ENCODE measurements at places on chromosomes 3 and 15.

GRCh38 chr3:113844622-113845222, 6.1 kb downstream of the GRAMD1C start:
- H3K27me3 ChIP-seq, result no peaks in the 10 kb centered on the region
- no peak overlapping the region for H3K27ac ChIP-seq
- H3K4me3 ChIP-seq, result no peak overlapping the region
- no peaks in the 10 kb centered on the region for H3K36me3 ChIP-seq

DNA sequence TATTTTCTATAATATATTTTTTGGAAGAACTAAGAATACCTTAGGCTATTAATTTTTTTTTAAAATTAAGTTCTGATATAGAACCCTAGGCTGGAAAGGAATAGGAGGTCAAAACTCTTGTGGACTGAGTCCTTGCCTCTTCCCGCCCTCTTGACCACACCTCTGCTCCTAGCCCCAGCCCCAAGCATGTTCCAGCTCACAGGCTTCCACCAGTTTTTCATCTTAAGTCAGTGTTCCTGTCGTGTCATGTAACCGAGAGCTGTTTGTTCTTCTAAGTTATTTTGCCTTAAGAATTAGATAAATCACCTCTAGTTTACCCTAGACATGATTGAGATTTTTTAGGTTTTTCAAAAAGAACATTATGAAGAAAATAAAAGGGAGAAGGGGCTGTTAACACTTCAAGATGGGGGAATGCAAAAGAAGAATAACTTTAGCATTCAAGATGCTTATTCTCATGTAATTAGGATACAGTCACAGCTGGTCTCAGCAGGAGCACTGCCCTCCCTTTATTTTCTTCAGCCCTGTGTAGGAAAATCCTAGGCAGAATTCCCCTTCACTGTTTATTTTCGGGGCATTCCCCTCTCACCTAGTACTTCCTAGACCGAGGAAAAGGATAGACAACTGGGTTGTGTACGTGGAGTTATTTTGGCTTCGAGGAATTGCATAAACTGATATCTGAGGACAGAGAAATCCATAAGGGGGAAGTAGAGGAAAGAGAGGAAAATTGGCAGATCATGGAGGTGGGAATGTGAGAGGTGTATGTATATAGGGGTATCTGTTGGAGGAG, 110.2 kb downstream of the CMSS1 start:
- H3K27me3 ChIP-seq, result no peaks in the 10 kb centered on the region
- no peak for DNase-seq
- no peaks in the 10 kb centered on the region for H3K4me1 ChIP-seq
- no peaks in the 10 kb centered on the region for H3K36me3 ChIP-seq

- no peaks in the 10 kb centered on the region for H3K36me3 ChIP-seq
- H3K27me3 ChIP-seq, result no peaks in the 10 kb centered on the region
- peaks cover 3% of the 10 kb centered on the region for H3K4me1 ChIP-seq
- DNase-seq, result no peak
Observed at GRCh38 chr15:95558131-95558530, 772.4 kb upstream of the NR2F2 start.

DNA sequence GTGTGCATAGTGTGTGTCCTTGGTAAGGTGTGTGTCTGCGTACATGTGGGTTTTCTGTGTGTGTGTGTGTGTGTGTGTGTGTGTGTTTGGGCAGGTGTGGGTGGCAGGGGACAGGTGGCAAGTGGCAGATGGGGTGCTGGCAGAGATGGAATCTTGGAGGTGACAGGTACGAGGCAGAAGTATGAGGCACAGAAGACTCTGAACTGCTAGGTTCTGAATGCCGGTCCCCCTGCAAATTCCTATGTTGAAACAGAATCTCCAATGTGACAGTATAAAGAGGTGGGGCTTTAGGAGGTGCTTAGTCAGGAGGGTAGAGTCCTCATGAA, 29.8 kb downstream of the SRPRB start:
- no peaks in the 10 kb centered on the region for H3K27me3 ChIP-seq
- DNase-seq, result no peak
- no peaks in the 10 kb centered on the region for H3K4me1 ChIP-seq
- H3K27ac ChIP-seq, result no peak overlapping the region
- no peaks in the 10 kb centered on the region for H3K36me3 ChIP-seq
- no peak overlapping the region for H3K4me3 ChIP-seq

DNA sequence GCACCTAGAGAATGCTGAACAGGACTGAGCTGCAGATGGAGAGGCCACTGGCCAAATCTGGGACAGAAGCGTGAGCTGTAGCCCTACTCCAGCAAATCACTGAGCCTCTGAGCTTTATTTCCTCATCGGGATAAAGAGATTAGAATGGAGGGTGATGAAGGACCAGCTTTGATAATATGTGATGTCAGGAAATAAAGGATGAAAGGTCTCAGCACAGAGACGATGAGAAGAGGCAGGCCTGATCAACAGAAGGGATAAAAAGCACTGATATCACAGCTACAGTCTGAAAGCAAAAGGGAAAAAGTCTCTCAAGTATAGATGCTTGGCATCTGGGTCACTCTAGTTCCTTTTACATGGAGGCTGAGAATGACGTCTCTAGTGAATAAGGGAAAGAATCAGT, 70.0 kb downstream of the DHX30 start:
- H3K36me3 ChIP-seq, result peaks cover 25% of the 10 kb centered on the region
- no peaks in the 10 kb centered on the region for H3K27me3 ChIP-seq
- H3K4me1 ChIP-seq, result no peaks in the 10 kb centered on the region
- H3K4me3 ChIP-seq, result no peak overlapping the region
- no peak for DNase-seq

DNA sequence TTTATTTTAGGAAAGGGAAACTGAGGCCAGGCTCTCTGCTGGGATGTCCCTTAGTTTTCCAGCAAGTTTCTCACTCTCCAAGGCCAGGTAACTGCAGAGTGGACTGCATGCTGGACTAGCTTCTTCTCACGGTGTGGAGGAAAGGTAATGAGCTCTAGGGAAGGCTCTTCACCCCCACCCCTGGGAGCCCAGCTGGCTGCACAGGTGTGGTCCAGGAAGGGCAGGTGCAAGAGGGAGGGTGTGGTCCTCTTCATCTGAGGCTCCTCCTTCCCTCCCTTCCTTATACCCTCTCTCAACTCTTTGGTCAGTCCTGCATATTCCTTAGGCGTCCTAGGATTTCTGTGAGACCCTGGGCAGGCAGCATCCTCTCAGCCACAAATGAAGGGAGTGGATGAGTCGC, 33.9 kb downstream of the RNU5B-1 start:
- no peak overlapping the region for H3K27ac ChIP-seq
- no peaks in the 10 kb centered on the region for H3K27me3 ChIP-seq
- no peaks in the 10 kb centered on the region for H3K4me1 ChIP-seq

GRCh38 chr15:25721605-25721955, 141.5 kb downstream of the ATP10A start:
- no peaks in the 10 kb centered on the region for H3K4me1 ChIP-seq
- no peak overlapping the region for H3K4me3 ChIP-seq
- DNase-seq, result no peak
- no peak overlapping the region for H3K27ac ChIP-seq
- no peaks in the 10 kb centered on the region for H3K36me3 ChIP-seq

DNA sequence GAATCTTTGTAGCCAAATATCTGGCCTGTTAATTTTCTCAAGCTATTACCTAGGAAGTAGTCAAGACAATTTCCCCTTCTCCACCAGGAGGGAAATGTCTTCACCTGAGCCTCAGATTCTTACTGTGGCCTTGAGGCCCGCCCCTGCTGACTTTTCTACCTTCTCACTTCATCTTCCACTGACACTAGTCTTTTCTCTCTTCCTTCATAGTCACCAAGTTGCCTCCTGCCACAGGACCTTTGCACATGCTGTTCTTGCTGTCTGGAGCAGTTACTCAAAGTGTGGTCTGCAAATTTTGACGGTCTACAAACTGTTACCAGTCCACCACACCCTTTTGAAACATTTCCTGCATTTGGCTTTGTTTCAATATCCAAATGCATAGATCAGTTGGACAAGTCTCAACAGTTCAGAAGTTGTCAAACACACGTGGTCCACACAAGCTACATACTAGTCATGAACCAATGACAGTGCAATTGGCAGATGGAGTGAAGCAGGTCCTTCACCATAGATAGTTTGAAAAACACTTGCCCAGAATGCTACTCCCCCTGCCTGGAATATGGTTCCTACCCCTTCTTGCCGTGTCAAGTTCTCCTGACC, 100.5 kb downstream of the OSBPL10 start:
- no peak overlapping the region for H3K27ac ChIP-seq
- no peaks in the 10 kb centered on the region for H3K4me1 ChIP-seq
- no peak for DNase-seq
- no peak overlapping the region for H3K4me3 ChIP-seq

GRCh38 chr15:92638291-92638708, 17.3 kb downstream of the FAM174B start:
- no peak overlapping the region for H3K4me3 ChIP-seq
- peak overlapping the region; percentile 85 for H3K27ac ChIP-seq
- DNase-seq, result no peak
- H3K4me1 ChIP-seq, result peaks cover 16% of the 10 kb centered on the region
- no peaks in the 10 kb centered on the region for H3K27me3 ChIP-seq

DNA sequence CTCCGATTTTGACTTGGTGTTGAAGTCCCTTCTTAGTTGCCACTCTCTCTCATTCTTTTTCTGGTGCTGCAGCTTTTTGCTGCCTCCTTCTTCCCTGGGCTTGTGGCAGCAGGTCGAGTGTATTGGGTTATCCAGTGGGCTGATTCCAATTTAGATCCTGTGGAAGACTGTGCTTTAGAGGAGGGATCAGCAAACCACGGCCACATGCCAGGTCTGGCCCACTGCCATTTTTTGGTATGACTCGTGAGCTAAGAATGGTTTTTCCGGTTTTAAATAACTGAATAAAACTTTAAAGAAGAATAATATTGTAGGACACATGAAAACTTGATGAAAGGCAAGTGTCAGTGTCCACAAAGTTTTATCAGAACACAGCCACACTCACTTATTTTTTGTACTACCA, 330.5 kb downstream of the ROBO2 start:
- H3K4me1 ChIP-seq, result no peaks in the 10 kb centered on the region
- H3K27me3 ChIP-seq, result no peaks in the 10 kb centered on the region
- no peak for DNase-seq
- no peak overlapping the region for H3K27ac ChIP-seq
- no peak overlapping the region for H3K4me3 ChIP-seq

GRCh38 chr3:111605493-111605892, 10.3 kb upstream of the ZBED2 start:
- no peaks in the 10 kb centered on the region for H3K36me3 ChIP-seq
- no peak for DNase-seq
- H3K27ac ChIP-seq, result no peak overlapping the region
- H3K4me1 ChIP-seq, result no peaks in the 10 kb centered on the region
- no peaks in the 10 kb centered on the region for H3K27me3 ChIP-seq

DNA sequence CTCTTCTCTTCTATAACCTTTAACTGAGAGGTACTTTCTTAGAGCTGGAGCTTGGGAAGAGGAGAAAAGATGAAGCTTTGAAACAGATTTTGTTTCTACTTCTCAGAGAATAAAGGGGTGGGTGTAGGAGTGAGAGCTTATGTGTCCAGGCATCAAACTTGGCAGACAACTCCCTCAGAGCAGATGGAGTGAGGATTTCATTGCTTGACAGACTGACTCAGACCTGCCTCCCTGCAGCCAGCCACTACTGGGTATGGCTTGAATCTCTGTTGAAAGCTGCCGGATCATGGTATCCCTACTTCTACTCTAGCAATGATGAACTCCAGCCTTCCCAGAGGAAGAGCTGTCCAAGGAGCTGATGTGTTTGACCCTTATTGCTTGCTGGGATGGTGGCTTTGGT, 36.7 kb downstream of the SYN2 start:
- H3K27me3 ChIP-seq, result no peaks in the 10 kb centered on the region
- no peak overlapping the region for H3K27ac ChIP-seq
- DNase-seq, result no peak
- no peaks in the 10 kb centered on the region for H3K36me3 ChIP-seq
- H3K4me1 ChIP-seq, result no peaks in the 10 kb centered on the region

DNA sequence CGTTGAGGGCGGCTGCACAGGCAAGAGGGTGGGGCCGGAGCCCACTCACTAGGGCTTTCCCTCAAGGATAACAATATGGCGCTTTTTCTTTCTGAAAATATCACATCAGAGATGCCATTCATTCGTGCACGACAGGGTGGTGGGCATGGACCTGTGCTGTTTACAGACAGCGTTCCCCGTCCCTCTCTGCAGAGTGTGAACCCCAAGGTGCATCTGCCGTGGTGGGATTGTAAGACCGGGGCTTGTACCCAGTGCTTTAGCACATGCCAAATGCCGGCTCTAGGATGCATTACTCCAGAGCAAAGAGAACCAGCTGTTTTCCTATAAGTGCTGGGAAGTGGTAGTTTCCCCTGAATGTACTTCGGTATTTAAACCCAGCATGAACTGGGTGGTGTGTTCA, 37.0 kb downstream of the CHDH start:
- H3K27me3 ChIP-seq, result no peaks in the 10 kb centered on the region
- DNase-seq, result no peak
- no peak overlapping the region for H3K27ac ChIP-seq
- no peaks in the 10 kb centered on the region for H3K4me1 ChIP-seq
- H3K36me3 ChIP-seq, result no peaks in the 10 kb centered on the region

- H3K4me1 ChIP-seq, result no peaks in the 10 kb centered on the region
- peaks cover 6% of the 10 kb centered on the region for H3K36me3 ChIP-seq
- no peak overlapping the region for H3K27ac ChIP-seq
- H3K27me3 ChIP-seq, result no peaks in the 10 kb centered on the region
- H3K4me3 ChIP-seq, result no peak overlapping the region
Observed at GRCh38 chr3:171142985-171143384, 116.5 kb upstream of the SLC2A2 start.

DNA sequence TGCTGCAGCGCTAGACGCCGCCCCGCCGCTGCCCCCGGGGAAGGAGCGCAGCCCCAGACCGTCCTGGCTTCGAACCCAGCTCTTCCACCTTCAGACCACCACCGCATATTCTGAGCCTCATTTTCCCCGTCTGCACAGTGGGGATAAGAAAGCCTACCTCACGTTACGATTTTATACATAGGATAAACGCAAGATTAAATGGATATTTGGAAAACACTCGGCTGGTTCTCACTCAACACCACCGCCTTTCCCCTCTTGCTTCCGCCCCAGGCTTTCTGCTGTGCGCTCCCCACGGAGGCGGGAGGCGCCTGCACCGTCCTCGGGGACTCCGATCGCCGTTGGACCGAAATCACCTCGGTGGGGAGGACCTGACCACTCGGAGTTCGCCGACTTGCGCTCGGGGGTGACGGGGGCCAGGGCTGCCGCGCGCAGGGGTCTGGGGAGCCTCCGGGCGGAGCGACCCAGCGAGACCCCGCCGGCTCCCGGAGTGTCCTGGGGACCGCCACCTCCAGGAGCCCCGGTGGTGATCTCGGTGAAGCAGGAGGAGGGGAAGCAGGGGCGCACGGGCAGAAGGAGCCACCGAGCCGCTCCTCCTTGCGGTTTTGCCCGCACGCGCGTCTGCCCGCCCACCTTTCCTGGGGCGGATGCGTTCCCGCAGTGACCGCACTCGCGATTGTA, 4.0 kb downstream of the FBXL22 start:
- peaks cover 40% of the 10 kb centered on the region for H3K4me1 ChIP-seq
- no peaks in the 10 kb centered on the region for H3K27me3 ChIP-seq
- no peaks in the 10 kb centered on the region for H3K36me3 ChIP-seq
- peak overlapping the region; percentile 72 for H3K4me3 ChIP-seq

GRCh38 chr3:148223266-148223665, 474.4 kb upstream of the AGTR1 start:
- no peak overlapping the region for H3K4me3 ChIP-seq
- no peaks in the 10 kb centered on the region for H3K36me3 ChIP-seq
- no peak overlapping the region for H3K27ac ChIP-seq
- no peak for DNase-seq
- no peaks in the 10 kb centered on the region for H3K27me3 ChIP-seq
- no peaks in the 10 kb centered on the region for H3K4me1 ChIP-seq

All from upper lobe of left lung (tissue), 6 donors.